ENCODE measurements at places on chromosomes 11 and 22. TPM values are rescaled to one million over a fixed set of nuclear protein-coding genes. Genes with fewer than 3 reads are reported as not detected.

DNA sequence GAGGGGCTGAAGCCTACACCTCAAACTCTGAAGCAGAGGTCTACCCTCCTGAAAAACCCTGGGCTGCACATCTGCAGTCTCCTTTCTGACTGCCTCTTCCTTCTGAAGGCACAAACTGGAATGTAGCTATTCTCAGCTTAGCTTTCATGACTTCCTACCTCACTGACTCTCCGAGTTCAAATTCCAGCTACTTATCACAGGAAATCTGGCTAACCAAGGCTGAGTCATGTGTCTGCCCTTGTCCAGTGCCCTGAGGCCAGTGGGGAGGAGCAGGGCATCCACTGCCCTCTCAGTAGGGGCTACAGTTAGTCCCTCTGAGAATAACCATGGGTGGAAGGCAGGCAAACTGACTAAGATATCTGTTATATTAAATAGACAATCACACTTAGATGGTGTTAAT lies 29.2 kb downstream of the PDGFD start:
- DNase-seq: no peak

DNA sequence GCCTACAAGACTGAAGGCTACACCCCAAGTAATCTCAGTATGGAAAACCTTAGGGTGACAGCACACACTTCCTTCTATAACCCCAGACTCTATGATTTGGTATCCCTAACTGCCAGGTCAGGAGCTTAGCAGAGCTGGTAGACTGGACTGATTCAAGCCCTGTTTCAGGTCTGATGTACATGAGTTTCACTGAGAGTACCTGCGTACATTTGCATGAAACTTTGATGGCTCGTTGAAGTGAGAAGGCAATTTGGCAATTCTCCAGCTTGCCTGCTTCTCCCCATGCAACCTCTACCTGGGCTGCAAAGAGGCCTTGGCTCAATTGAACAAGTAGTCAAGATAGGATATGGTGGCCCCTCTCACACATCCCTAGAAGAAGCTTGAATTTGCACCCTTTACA lies 10.2 kb downstream of the FIBIN start:
- DNase-seq: no peak

DNA sequence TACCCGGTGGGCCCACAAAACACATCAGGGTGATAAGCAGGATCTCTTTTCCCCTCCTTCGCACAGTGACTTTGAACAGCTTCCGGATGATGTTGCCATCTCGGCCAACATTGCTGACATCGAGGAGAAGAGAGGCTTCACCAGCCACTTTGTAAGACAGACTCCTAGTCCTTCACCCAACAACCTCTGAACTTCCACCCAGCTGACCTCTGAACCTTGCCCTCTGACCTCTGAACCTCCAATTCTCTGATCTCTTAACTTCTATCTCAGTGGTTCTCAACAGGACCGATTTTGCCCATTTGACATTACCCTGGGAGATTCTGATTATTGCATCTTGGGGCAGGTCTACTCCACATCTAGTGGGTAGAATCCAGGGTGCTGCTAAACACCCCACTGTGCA lies 3.2 kb downstream of the NCF4 start:
- DNase-seq: no peak

- peak; percentile 99 for DNase-seq
Observed at GRCh38 chr11:65919141-65919572, at the start of gene DRAP1. Gene DRAP1, plus strand, starts transcription at chr11:65919426. Its CDS starts 76 bp downstream, at chr11:65919502.

DNA sequence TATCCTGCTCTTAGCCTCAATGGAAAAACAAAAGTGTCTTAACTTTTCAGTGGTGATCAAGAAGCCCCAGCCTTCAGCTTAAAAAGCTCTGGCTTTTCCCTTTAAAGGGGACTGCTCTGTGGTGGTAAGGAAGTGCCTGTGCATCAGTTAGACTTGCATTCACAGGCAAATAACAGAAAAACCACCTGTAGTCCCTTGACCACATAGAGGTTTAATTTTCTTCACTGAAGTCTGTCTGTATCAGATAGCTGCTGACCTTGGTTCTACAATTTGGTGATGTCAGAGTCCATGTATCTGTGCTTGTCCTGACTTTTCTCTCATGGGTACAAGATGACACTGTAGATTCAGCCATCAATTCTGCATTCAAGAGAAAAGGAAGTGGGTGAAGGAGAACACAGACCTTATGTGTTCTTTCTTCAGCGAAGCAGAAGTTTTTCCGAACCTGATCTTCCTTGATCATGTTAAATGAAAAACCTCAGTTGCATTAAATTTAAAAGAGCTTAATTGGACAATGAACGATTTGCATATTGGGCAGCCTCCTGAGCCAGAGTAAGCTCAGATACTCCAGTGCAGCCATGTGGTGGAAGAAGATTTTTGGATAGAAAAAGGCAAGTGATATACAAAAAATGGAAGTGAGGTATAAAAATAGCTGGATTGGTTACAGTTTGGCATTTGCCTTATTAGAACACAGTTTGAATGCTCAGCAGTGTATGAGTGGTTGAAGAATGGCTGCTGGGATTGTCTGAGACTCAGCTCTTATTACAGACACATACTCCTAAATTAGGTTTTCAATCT lies 43.2 kb upstream of the RDX start:
- no peak for DNase-seq

DNA sequence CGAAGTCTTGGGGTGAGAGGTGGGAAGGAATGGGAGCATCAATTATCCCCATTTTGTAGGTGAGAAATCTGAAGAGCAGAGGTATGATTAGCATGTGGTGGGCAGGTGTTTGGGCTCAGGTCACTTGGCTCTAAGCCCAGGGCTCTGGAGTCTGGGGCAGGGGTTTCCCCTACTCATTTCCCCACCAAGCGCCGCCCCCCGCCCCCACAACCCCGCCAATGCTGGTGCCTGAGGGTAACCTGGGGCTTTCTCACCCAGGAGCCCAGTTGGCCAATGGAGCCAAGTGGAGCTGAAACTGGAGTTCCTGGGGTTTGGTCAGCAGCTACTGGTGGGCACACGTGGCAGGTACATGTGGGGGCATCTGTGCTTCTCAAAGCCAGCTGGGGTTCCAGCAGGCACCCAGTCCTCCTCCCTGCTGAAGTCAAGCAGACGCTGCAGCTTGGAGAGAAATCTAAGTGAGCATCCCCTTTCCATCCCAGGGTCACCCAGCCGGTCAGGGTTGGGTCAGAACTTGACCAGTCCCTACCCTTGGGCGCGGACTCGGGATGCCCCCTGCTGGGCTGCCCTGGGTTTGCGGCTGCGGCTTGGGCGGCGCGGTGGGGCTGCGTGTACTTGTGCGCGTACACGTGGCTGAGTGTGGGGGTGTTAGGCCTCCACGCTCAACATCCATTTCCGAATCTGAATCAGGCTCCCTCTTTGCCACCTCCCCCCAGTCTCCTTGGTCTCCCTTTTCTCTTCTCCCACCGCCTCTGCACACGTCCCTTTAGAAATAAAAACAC lies 1.7 kb upstream of the CHRM1 start:
- DNase-seq: no peak

DNA sequence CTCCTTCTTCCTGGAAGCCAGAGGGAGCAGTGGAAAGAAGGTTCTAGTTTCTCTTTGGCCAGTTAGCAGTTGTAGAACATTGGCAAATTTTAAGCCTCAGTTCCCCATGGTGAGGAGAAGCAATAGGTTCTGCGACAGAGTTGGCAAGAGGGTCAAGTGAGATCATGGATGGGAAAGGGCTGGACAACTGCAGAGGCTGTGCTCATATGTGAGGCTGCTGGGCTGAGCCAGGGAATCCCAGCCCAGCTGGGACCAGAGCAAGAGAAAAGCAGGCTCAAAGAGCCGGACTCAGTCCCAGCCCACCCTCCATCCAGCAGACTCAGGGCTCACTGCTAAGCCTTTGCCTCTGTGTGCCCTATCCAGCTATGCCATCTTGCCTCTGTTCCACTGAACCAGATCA lies 66.8 kb upstream of the MYOD1 start:
- DNase-seq: no peak

- no peak for DNase-seq
Observed at GRCh38 chr11:71342116-71342515, 89.7 kb upstream of the SHANK2 start.

DNA sequence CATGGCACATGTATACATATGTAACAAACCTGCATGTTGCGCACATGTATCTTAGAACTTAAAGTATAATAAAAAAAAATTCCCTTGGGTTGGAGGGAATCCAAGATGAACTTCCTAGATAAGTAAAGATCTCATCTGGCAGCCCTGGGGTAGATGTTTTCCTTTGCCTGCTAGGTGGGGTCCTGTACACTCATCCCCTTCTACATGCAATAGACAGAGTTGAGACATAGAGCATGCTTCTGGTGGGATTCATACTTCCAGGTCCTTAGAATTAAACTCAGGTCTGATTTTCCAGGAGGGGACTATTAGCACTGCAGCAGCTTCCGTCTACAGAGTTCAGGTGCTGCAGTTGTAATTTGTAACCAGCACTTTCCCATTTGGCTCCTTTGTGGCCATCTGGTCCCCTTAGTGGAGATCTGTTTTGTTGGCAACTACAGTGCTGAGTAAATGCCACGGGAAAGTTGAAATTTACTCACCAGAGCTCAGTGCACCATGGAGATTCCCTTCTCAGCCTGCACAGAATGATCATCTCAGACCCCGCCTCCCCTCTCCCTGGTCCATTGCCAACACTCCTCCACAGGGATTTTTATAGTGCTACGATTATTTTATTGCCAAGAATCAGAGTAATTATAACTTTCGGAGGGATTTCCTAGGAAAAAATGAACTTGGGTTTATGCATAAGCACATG lies 220.1 kb upstream of the E2F8 start:
- DNase-seq: no peak

DNA sequence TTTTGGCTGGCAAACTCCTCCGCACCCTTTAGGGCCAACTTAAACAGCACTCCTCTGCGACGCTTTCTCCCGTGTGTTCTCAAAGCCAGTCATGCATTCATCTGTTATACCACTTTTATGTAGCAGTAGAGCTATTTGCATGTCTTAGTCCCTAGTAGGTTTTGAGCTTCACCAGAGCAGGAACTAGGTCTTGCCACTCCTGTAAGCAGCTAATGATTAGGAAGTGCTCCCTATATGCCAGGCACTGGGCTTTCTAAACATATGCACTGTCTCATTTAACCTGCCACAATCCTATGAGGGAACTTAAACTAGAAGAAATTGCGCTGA lies 180.8 kb downstream of the DBX1 start:
- DNase-seq: no peak

GRCh38 chr11:133553885-133554740 lies 21.8 kb upstream of the OPCML start:
- no peak for DNase-seq

AGBL2 gene
- 0.16 TPM for total RNA-seq

VSIG10L2 gene
- not detected for total RNA-seq

DNA sequence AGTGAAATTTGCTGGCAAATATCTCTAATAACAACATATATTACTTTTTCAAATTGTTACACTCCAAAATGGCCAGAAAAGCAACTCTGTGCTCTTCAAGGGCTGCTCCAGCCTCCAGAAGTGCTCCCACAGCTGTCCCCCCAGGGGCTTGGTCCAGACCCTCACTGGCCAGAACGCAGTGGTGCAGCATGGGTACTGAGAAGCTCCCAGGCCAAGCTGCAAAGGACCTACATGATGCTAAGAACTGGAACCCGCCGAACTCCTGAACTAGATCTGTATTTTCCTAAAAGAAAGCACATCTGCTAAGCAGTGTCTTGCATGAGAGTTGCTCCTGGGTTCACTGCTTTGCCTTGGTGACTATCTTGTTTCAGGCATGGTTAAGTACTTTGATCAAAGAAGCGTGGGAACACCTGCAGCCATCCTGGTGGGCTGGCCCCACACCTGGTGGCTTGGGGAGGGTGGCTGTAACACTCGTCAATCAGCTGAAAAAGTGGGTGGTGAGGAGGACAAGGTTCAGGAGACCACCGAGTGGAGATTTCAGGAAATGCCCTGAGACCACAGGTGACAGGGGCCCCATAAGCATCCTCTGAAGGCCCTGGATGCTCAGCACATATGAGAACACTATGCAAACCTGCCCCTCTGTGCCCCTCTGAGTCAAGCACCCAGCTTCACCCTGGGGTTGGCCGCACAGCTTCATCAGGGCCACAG lies 72.7 kb upstream of the PITPNB start:
- DNase-seq: peak; percentile 15

DNA sequence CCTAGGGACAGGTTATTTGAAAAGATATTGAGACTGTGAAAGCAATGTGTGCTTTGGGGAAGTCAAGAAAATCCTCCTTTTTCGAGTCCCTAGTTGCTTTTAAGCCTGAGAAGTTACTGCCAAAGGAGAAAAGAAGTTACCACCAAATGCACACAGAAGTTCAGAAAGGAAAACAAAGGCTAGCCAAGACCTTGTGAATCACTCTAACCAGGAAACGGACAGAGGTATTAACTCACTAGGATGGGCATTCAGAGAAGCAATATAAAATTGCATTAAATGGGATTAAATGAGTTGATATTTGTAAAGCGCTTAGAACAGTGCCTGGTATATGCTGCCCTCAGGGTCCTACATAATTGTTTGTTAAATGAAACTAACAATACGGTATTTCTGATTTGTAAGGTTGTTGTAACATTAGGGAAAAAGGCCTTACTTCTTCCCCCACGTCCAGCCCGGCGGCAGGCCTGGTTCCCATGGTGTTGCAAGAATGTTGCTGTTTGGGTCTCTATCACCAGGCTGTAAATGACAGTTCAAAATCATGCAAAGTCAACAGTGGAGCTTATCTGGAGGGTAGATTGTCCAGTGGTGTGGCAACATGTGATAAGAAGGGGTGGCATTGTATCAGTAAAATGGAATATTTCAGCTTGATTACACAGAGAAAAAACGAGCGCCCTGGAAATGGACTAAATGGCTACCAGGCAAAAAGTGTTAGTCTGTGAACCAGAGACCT lies 7.1 kb downstream of the TMA7B start:
- no peak for DNase-seq

DNA sequence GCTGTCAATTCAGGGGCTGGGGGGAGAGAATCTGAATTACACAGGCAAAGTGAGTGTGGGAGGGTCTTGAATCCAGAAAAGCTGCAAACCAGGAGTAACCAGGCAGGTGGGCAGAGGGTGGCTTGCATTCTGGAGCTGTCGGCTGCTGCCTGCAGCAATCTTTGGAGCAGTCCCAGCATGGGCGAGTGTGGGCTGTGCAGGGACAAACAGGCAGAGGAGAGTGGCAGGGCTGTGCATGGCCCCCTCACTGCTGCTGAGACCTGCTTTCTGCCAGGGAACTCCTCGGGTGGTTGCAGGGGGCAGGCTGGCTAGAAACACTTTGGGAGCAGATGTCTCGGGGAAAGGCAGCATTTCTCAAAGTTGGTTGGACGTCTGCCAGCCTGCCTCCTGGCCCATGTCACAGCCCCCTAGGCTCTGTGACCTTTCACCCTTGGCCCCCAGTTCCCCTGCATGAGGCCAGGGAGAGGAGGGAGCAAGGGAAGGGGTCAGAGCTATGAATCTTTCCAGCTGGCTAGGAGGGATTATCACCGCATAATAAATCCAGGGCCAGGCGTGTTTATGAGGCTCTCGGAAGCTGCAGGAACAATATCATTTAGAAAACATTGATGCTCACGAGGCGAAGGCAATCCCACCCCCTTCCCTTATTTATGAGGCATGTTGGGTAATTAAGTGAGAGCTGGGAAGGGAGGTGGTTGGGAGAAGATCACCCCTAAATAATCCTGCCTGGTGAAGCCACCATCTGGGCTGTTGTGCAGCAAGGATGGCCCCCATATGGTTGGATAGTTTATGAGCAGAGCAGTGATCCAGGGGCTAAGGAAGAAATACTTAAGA lies 212.3 kb upstream of the NCAM1 start:
- no peak for DNase-seq
